ENCODE measurements at places on chromosomes 4 and X.

DNA sequence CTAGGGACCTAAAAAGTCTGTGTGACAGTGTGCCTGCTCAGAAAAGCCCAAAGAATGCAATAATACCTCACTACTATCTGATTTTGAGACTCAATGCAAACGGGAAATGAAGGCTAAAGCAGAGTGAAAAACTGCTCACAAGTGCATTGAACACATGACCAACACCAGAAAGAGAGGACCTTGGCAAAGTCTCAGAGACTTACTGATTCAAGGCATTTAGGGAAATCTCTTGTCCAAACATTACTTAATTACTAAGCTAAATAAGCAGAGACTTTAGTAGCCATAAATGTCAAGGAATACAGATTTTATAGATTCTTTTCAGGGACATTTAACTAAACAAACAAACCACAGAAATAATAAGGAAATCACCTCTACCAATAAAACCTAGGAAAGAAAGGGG is 916.0 kb downstream of the FSTL5 start:
- DNase-seq: no peak

DNA sequence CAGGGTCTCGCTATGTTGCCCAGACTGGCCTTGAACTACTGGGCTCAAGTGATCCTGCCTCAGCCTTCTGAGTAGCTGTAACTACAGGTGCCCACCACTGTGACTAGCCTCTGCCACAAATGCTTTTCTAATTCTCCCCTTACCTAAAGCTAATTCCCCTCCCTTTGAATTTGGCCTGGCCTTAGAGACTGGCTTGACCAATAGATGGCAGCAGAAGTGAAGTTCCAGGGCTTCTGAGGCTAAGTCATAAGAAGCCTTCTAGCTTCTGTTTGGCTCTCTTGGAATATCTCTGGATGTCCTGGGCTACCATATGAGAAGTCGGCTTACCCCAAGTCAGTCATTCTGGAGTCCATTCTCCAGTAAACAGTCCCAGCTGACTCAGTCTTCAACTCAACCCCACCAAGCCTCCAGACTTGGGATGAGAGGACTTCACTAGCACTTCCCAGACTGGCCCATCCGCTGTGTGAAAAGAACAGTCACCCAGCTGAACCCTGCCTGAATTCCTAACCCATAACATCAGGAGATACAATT is 61.0 kb downstream of the HPRT1 start:
- no peak for DNase-seq

GRCh38 chr4:21102667-21103066 is 402.4 kb downstream of the PACRGL start:
- no peak for DNase-seq

GRCh38 chr4:30620711-30621110 is 99.5 kb upstream of the PCDH7 start:
- no peak for DNase-seq

GRCh38 chr4:186563761-186564160 is 8.4 kb upstream of the MTNR1A start:
- no peak for DNase-seq

DNA sequence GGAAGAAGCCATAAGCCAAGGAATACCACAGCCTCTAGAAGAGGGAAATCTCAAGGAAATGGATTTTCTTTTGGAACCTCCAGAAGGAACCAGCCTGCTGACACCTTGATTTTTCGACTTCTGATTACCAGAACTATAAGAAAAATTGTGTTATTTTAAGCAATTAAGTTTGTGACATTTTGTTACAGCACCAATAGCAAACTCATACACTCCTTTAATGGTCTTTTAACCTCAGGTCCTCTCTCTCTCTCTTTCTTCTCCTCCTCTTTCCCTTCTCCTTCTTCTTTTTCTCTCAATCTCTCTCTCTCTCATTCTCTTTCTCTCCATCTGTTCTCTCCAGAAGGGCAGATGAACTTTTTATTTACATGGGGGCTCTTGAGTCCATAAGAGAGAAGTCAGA is 26.3 kb downstream of the ARSD start:
- no peak for DNase-seq

- no peak for DNase-seq
Observed at GRCh38 chrX:102849396-102849795, 87.7 kb upstream of the RAB40AL start.

DNA sequence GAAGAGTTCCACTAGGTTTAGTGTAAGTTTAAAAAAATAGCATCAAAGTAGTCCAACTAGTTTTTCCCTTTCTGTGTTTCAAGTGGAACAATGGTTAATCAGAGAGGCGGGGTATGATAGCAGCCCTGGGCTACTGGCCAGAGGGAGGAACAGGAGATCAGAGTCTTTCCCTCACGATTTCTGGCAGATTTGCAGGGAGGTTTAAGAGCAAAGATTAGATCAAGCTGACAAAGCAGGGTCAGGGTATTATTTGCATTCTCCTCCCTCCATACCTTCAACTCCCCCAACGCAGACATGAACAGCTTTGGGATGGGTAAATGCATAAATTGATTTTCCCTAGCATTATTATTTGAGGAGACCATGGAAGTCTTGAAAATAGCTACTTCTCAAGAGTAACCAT is 277.6 kb upstream of the DIAPH2 start:
- DNase-seq: no peak

DNA sequence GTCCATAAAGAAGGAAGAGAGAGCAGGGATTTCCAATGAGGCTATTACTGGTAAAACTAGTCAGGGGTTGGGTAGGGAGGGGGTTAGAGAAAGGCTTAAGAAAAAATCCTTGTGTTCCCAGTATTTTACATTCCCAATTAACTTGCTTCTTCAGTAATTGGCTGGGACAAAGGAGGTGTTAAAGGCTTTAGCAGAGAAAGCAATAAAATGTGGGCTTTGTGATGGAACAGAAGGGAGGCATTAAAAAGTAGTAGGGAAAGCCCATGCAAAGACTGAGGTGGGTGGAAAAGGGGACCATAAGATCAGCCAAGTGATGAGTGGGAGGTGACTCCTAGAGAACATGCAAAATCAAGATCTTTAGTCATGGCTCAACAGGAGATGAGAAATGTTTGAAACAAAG is 1467.2 kb downstream of the RPA4 start:
- no peak for DNase-seq

- DNase-seq: no peak
Observed at GRCh38 chrX:136021903-136022302, 36.7 kb downstream of the SLC9A6 start.

- no peak for DNase-seq
Observed at GRCh38 chr4:61511716-61512488, 311.8 kb downstream of the ADGRL3 start.

- no peak for DNase-seq
Observed at GRCh38 chr4:12658146-12658545, 826.0 kb downstream of the RAB28 start.

DNA sequence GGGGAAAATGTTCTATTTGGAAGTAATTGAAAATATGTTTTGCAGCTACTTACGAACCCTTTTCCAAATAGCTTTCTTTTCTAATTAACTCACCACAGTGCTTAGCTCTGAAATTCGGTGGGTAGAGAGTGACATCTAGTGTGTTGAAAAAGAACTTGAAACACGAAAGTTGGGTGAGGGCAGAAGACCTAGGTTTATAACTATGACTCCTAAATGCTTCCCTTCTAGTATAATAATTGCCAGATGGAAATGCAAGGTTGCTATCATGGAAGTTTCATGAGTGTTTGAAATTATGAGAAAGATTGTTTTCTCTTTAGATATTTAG is 77.3 kb upstream of the NOCT start:
- no peak for DNase-seq

GRCh38 chr4:26889356-26889755 is 28.7 kb downstream of the STIM2 start:
- no peak for DNase-seq

- DNase-seq: no peak
Observed at GRCh38 chr4:2651998-2652397, 104.1 kb downstream of the TNIP2 start.

- no peak for DNase-seq
Observed at GRCh38 chrX:115892787-115893671, 277.5 kb upstream of the AGTR2 start.

DNA sequence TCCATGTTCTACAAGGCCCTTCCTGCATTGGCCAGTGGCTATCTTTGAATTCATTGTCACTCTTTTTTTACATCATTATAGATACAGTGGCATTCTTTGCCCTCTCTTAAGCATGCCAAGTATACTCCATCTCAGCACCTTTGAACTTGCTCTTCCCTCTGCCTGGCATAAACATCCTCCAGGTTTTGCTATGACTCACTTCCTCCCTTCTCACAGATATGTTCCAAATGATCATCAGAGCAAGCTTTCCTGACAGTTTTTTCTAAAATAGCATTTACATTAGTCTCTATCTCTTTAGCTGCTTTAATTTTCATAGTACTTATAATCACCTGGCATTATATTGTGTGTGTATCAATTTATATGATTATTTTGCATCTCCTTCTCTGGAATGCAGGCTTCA is 553.3 kb upstream of the MAGEB2 start:
- DNase-seq: no peak

DNA sequence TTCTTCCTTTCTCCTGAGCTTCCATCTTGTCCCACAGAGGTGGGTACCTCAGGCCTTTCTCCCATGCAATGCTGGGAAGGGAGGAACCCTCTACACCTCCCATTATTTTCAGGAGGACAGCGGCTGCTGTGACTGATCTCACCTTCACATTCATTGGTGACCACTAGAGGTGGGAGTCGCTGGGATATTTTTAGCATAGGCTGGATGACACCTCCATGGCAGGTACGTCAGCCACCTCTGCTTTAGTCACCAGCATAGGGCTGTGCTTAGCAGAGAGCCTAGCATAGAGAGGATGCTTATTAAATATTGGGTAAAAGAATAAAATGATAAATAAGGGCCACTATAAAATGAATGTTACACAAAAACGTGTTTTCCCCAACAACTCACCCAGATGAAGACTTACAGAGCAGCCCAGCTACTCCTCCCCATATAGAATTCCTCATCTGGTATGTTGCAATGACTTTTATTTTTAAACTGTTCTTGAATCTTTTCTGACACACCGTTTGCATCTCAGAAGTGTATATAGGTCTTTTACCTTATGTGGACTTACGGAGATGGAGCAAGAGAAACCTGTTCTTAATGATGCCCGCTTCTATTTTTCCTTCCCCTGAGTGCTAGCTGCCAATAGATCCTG is 60.9 kb upstream of the SORBS2 start:
- DNase-seq: no peak

DNA sequence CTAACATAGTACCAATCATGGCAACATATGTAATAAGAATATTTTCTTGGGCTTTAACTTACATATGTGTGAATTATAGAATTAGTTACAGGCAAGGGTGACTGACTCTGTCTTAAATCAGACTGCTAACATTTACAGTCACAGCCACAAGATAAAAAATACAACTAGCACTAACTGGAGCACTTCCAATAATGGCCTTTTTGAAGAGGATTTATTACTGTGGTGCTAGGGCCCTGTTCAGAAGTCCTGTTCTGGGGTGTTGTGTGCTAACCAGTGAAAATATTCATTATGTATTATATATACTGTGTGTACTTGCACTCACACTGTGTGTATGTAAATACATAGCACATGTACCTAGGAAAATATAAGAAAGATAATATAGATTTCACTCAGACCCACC is 1611.2 kb downstream of the PCDH18 start:
- no peak for DNase-seq

DNA sequence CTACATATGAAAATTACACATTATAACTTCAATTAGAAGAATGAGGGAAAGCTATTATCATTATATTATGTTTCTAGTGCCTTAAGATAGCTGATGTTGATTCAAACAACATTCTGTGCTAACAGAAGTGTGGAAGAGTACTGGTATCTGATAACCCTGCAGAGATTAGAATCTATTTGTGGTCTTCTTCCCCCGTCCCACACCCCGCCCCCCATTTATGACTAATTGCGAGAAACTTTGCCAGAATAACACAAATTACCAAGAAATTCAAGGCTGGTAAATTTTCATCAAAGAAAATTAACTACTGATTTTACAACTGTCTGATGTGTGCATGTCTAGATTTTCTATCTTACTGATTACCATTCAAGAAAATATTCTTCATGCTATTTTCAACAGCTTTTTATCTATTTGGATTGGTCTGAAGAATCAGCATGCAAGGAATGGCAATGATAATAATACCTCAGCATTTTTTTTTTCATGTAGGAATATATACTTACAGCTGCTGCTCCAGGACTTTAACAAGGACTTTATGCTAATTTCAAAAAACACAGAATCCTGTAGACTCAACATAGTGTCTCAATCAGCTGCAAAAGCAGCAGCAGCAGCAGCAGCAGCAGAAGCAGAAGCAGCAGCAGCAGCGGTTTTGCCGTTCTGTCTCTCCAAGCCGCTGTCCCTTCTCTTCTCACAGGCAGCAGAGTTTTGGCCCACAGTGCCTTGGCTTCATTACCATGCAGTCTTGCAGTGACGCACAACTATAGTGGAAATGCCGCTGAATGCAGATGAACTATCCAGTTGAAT is 126.7 kb downstream of the FRYL start:
- peak; percentile 31 for DNase-seq

GRCh38 chr4:12957108-12957507 is 527.0 kb downstream of the RAB28 start:
- no peak for DNase-seq

DNA sequence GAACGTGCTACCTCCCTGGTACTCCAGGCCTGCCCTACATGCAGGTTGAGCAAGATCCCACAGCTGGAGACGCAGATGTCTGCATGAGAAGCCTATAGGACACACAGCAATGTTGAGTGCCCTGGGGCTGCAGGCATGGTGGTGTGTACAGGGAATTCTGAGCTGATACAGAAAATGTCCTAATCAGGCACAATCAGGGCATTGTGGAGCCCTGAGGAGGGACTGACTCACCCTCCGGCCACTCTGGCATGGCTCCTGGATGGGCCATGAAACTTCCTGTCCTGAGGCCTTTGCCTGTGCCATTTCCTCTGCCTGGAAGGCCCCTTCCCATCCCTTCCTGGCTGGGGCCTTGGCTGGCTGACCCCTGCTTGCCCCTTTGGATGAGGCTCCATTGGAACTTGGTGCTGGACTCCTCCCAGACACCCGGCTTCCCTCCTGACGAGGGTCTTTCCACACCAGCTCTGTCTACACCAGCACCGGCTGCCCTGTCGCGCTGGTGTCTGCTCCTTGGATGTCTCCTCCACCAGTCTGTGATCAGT is 16.7 kb upstream of the AFAP1 start:
- DNase-seq: no peak

- no peak for DNase-seq
Observed at GRCh38 chr4:173506597-173507211, 23.3 kb downstream of the HAND2 start.

- peak; percentile 4 for DNase-seq
Observed at GRCh38 chrX:10110984-10111363, 45.8 kb upstream of the CLCN4 start.
